ENCODE measurements at places on chromosomes 4 and X.

DNA sequence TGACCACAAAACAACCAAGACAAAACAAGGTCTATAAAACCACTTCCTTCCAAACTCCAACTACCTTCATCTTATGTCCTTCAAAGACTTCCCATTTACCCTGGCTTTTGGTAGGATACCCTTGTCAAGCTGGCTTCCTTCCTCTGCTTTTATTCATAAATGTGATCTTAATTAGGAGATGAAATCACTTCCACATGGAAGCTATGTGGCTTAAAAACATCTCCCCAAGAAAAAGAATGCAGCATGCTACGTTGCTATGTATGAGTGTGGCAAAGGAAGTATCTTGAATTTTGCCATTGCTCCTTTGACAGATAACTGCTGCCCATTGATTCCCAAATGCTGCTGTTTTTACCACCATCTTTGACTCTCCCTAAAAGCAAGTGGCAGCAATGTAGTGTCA is 46.4 kb upstream of the VEGFD start:
- DNase-seq, result no peak

DNA sequence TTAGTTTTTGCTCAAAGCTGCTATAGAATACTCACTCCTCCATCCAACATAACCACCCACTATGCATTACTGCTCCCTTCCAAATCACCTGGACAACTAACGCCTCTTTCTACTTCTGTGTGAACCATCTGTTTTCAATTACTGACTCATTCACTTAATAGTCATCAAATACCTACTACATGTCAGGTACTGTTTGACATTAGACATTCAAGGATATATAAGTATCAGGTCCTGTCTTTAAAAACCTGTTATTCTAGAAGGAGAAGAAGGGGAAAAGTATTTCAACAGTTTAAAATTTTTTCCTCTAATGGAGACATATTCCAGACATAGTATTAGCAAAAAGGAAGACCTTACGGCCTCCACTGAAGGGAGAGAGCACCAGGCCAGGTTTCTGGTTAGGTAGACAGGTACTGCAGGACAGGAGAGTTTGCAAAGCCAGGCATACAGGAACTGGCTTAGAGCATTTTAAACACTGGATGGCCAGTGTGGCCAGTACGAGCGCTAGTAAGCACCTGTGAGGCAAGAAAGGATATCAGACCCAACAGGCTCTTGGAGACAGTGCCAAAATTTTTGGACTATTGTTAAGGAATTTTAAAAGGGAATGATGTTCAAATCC is 39.0 kb downstream of the SH3RF1 start:
- no peak for DNase-seq

GRCh38 chr4:185259719-185260118 is 50.3 kb downstream of the SNX25 start:
- DNase-seq, result no peak

DNA sequence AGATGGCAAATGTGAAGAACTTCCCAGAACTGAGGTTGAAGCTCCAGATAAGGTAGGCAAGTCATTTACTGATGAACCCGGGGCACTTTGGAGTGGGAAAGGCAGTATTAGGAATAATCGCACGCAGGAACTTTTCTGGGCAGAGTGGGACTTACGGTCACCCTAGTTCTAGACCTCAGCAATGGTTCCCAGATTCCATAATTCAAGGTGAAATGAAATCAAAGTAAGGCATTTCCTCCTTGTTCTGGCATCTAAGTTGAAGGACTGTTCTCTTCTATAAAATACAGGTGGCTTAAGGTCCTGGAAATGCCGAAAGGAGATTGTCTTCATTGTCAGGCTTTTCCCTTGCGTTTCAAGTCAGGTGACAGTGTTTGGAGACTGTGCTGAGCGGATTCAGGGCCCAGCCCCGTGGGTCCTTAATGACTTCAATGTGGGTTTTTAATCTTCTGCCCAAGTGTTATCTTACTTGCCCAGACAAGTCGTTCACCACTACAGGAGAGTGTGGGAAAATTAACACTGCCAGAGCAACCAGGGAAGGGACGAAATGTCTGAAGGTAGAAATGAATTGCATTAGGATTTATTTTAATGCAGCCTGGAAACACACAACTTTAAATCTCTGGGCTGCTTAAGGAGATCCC is 52.1 kb upstream of the STOX2 start:
- DNase-seq, result no peak

DNA sequence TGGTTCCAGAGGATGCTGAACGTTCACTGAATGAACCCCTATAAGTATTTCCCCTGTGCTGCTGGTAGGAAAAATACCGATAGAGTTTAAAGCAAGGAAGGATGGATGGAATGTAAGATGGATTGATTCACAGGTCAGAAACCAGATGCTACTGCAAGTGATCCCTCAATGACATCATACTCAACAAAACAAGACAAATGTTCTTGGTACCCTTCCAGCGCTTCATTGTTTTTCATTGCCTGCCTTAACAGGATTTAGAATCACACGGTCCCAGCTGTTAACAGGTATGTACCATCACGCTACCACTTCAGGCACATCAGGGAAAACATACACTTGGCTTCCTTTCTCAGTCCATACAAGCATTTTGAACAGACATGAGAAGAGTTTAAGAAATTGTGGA is 118.1 kb upstream of the TLR3 start:
- peak; percentile 65 for DNase-seq

DNA sequence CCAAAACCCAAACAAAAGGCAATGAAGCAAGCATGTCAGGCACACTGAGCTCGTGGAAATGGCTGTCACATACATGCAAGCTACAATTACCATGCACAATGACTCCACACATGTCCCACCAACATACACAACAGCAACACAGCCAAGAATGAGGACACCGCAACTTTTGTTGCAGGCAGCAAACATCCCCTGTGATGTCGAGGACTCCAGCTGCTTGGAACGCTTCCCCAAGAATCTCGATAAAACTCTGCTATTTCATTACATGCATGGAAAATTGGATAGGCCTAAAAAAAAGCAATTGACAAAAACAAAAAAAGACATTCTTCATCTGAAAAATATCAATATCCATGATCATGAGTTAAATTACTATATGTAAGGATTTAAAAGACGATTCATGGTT is 11.8 kb downstream of the ANOS1 start:
- DNase-seq, result no peak

GRCh38 chr4:30726090-30726675 is 6.0 kb downstream of the PCDH7 start:
- no peak for DNase-seq

GRCh38 chrX:112931478-112931877 is 90.8 kb upstream of the AMOT start:
- DNase-seq, result no peak

DNA sequence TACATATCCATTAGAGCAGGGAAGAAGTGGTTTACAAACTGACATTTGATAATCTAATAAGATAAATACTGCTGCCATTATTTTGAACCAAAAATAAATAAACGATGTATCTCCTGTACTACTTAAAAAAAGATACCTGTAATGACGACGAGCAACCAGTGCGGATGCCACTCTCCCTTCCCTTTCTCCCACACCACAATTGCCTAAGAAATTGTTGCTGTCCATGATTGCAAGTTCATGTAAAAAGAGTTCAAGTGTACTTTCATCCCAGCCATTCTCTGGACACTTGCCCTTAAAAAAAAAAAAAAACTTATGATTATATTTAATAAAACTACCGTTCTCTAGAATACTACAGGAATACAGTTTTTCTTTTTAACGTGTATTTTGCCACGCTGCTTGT is 1.4 kb downstream of the SEPSECS start:
- DNase-seq, result no peak

DNA sequence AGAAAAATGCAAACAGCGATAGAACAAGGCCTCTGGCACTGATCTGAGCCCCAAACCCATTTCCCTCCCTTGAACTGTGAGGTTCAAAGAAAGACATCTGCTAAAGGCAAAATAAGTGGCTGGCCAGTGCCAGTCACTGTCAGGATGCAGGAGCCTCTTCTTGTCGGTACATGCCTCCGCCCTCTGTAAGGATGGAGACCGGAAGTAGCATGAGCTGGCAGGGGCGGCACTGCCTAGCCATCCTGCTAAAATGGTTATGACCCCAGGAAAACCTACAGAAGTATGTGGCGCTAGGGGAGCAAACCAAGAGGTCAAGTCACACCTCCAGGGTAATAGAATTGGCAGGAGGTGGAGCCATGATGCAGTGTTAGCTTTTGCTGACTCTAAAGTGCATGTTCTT is 180.3 kb downstream of the DCLK2 start:
- no peak for DNase-seq

- DNase-seq, result no peak
These were observed 44.7 kb upstream of the TET2 start for GRCh38 chr4:105102016-105102415.

DNA sequence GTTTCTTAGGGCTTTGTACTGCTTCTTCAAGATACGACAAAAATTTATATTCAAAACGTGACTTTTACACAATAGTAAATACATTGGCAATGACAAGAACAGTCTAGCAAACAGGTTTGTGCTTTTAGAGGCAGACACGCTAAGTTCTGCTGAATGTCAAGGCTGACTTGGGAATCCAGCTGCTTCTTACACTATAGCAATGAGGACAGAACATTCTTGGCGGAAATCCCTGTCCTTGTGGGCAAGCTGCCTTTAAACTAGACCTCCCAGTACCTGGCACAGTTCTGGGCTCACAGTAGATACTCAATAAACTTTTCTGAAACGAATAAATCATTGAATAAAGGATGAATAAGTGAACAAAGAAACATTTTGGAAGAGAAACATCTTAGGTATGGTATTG is 148.2 kb downstream of the RASL11B start:
- DNase-seq, result no peak

DNA sequence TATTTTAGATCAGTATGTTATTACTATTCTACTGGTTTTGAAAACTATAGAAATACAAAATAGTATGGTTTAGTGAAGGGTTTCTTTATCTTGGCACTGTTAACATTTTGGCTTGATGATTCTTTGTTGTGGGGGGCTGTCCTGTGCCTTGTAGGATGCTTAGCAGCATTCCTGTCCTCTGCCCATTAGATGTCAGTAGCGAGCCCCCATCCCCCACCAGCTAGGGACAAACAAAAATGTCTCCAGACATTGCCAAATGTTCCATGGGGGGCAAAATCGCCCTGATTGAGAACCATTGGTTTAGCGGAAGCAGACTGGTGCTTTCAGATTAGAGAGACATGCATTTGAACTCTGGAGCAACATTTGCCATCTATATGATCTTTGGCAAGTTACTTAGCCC is 23.3 kb downstream of the SPARCL1 start:
- no peak for DNase-seq

- DNase-seq, result no peak
These were observed 192.7 kb downstream of the EVC2 start for GRCh38 chr4:5515646-5516045.

GRCh38 chr4:188971125-188971524 is 831.9 kb downstream of the TRIML1 start:
- DNase-seq, result no peak

- no peak for DNase-seq
These were observed 101.8 kb downstream of the TENM3 start for GRCh38 chr4:182344968-182345367.

- no peak for DNase-seq
These were observed 188.2 kb downstream of the ARAP2 start for GRCh38 chr4:36056136-36056535.

GRCh38 chr4:90137555-90137954 is 10.4 kb downstream of the CCSER1 start:
- no peak for DNase-seq

GRCh38 chr4:80990851-80991250 is 39.7 kb upstream of the BMP3 start:
- DNase-seq, result no peak

DNA sequence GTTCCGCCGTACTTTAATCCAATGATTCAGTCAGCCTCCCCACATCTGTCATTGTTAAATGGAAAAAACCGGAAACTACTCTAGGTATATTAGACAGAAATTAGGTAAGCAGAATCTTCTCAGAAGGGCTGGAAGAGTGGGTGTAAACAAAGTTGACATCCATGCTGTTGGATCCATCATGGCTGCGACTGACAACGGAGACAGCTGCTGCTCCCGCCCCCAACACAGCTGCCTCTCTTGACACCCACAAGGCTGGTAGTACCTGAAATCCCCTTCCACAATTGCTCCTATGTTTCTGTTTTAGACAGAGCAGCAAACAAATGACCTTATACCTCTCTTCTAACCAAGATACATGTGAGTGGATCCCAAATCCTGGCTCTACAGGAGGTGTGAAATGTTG is 66.6 kb downstream of the RXFP1 start:
- DNase-seq, result peak; percentile 63

DNA sequence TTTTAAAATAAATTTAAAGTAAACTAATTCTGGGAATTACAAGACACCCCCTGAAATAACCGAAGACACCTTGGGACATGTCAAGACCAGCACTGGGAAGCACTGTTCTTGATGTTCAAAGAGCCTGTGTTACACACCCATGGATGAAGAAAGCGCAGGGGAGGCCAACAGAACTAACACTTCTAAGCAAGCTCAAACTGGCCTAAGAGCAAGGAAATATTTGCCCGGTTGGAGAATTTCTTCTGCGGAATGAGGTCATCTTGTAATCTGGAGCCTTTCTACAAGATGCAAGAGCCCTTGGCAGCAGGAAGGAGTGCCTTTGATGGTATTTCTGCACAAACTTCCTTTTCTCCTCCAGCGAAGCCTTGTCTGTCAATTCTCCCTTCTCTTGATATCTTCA is 9.3 kb upstream of the EFHC2 start:
- no peak for DNase-seq

- DNase-seq, result no peak
These were observed 84.0 kb downstream of the WWC2 start for GRCh38 chr4:183182873-183183725.

GRCh38 chrX:7191681-7192110 is 43.7 kb upstream of the PUDP start:
- DNase-seq, result no peak

- DNase-seq, result no peak
These were observed 15.8 kb downstream of the ART3 start for GRCh38 chr4:76090241-76090691.

DNA sequence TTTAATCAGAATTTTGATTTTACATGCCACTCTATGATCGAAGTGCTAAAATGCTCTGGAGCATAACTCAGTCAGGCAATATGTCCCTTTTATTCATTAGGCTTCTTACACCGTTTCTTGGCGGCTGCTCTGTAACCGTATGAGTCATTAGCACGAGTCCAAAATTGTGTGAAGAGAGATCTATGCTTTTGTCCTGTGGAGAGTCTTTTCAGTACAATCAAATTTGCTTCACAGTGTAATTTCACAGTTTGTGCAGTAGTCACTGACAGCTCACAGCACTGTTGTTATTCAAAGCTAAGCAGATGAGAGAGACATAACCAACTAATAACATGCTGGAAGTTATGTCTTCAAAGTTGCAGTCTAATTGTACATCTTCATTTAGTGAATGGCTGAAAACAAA is 167.8 kb downstream of the PCDH10 start:
- no peak for DNase-seq

DNA sequence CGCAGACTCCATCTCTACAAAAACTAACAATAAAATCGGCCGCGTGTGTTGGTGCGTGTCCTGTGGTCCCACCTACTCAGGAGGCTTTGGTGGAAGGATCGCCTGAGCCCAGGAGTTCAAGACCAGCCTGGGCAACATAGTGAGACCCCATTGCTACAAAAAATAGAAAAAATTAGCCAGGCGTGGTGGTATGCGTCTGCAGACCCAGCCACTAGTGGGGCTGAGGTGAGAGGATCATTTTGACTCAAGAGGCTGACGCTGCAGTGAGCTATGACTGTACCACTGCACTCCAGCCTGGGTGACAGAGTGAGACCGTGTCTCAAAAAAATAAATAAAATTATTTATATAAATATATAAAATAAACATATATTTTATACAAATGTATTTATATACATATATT is 22.3 kb downstream of the ASMTL start:
- DNase-seq, result no peak
